ENCODE measurements at places on chromosomes 7 and 10.

- no peak for DNase-seq
These were observed 11.2 kb upstream of the FEZF1 start for GRCh38 chr7:122315507-122316466.

GRCh38 chr10:51000976-51001375, 73.3 kb upstream of the PRKG1 start:
- no peak for DNase-seq

DNA sequence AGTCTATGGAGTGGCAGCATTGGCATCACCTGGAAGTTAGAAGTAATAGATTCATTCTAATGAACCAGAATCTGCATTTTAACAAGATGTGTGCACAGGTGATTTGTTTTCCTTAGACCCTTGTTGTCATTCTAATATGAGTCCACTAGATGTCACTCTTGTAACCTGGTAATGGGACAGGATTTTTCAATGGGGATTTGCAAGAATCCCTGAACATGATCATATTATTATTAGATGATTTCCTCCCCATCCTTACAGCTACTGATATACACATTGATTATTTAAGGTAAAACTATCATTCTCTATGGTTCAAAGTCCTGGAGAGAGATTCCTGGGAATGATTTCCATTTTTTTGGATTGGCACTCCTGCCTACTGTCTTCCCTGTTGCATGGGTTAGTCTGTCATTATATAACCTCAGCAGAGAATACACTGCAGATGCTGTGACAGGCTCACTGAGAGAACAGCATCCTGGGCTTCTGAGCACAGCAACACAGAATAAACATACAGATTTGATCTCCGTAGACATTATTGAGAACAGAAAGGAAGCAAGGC, 194.9 kb downstream of the SUGCT start:
- DNase-seq, result no peak

DNA sequence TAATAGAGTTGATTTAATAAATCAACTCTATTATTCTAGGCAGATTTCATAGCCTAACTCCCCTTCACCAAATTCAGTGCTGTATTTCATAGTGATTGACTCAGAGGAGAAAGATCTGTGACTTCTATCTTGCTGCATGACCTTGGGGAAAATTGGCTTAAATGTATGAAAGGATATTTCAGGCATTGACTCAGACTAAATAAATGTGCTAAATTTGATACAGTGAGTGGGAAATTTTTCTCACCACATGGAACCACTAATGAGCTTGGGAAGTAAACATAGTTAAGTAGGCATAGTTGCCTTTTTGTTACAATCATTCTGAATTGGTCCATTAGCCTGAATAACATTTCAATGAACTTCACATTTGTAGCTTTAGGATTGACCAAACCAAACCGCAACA, 89.0 kb upstream of the PRPS1L1 start:
- no peak for DNase-seq

- DNase-seq, result peak; percentile 74
These were observed 994 bp upstream of the MAGI2 start for GRCh38 chr7:79454361-79454960.

DNA sequence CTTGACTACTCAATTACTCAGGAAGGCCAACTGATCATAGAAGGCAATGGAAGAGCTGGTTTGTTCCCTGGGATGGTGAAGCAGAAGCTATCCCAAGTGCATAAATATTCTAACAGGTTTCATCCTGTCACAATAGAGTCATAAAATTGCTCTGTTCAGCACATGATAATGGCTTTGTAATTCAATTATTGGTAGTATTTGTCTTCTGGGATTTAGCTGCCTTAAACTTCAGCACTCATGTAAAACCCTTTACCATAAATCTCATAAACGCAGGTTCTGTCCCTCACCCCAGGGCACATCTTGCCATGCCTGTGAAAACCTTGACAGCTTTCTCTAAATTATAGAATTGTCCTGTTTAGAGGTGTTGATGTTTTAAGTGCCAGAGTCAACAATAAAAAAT, 417.6 kb downstream of the SORCS1 start:
- DNase-seq, result no peak

DNA sequence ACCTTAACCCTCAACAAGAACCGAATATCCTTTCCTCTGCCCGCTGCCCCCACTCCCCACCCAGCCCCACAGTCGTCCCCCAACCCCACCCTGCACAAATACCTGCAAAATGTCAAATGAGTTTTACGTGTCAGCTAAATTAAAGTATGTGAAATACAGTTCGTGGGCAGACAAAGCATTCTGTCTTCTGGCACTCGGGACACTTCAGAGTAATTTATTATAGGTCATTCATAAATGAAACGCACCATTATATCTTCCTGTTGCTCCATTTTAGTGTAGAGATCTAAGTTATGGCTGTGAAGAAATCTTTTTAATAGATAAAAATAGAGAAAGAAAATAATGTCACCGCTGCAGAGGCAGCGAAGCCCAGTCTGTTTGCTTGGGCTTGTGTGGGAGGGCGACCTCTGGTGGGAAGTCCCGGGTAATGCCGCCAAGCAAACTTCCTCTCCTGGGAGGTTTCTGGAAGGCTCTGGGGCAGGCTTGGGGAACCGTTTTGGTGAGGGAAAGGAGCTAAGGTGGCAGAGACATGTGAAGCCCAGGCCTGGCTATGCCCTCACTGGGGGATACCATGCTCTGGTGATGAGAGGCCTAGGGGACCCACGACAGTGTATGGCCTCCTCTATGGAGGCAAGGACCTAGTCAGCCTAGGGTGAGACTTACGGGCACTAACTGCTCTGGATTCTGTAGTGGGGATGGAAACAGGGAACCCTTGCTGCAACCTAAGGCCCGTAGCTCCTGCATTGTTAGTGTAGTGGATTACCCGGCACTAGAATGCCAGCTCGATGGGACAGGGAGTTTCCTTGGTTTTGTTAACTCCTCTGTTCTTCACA, 604.9 kb downstream of the LRMDA start:
- DNase-seq, result peak; percentile 82

GRCh38 chr7:137462847-137463246, 119.3 kb upstream of the PTN start:
- DNase-seq, result no peak

DNA sequence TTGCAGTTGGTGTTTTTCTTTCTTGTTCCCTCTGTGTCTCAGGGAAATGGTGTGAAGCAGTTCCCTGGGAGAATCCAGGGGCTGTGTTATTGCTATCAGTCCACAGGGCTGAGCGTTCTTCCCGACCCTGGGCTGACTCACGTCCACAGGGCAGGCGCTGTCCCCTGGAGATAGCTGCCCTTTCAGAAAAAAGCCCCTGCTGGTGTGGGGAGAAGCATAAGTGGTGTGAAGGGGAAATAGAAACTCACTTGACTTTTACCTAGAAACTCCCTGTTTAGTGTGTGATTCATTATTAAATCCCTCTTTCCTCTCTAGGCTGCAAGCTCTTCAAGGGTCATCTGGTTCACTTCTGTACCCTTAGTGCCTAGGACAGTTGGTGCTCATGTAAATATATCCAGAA, 63.3 kb upstream of the SMNDC1 start:
- DNase-seq, result no peak

DNA sequence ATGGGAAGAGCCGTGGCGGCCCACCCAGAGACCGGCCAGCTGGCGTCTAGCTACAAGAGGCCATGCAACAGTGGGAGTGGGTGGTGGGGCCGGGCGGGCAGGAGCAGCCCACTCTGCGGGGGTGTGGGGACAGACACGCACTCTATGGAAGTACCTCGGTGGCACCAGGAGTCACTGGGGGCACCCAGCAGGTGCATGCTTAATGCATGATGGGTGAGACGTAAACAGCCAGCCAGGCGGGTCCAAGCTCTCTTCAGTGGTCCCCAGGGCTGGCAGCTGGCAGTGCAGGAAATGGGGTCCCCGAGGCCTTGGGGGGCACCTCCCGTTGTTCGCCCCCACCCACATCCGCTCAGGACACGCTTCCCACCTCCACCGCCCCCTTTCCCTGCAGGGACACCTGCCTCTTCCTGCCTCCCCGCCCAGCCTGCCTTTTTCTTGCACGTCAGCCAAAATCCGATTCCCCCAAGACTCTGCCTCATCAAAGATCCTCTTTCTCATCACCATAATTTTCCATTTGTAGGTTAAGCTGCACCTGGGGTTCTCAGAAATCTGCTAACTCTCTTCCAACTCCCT, 22.6 kb upstream of the PSMG3 start:
- DNase-seq, result no peak

All from coronary artery (tissue), 2 donors.